ENCODE measurements at places on chromosomes 4 and X. TPM values are rescaled to one million over a fixed set of nuclear protein-coding genes. Genes with fewer than 3 reads are reported as not detected.

Gene SHROOM4
- total RNA-seq = not detected

Gene PRR32
- total RNA-seq = not detected

Gene HSFX1
- 0.44 TPM for total RNA-seq

Gene AIMP1
- total RNA-seq = 70.0 TPM

Gene MTM1
- 15.1 TPM for total RNA-seq

Gene GAGE12H
- not detected for total RNA-seq

Gene AFM
- not detected for total RNA-seq

Gene DAPP1
- 24.4 TPM for total RNA-seq

Gene SORBS2
- total RNA-seq = not detected

Gene RAI2
- 0.57 TPM for total RNA-seq

Measured in activated CD8-positive, alpha-beta memory T cell treated with anti-CD3 and anti-CD28 coated beads for 36 hours (primary cell).